ENCODE measurements at places on chromosomes 12 and 14.

GRCh38 chr14:101004176-101004575, 100.7 kb upstream of the RTL1 start:
- no peak for DNase-seq

DNA sequence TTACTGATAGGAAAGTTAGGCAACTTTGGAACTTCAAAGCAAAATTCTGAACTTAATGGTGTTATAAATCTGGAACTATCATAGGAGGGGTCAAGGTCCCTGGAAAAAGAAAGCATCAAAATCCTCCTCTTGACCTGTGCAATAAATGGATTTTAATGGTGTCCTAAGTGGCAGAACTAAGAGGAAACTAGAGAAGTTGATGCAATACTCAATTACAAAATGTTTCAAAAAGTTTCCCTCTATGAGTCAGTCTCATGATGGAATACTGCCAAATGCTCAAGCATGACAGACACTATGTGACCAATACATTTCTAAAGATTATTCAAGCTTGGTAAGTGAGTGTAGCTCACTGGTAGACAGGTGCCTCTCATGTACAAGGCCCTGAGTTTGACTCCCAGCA, 47.7 kb upstream of the ERGIC2 start:
- peak; percentile 31 for DNase-seq

- DNase-seq, result no peak
Measured at GRCh38 chr14:35696575-35696974, 112.5 kb downstream of the RALGAPA1 start.

DNA sequence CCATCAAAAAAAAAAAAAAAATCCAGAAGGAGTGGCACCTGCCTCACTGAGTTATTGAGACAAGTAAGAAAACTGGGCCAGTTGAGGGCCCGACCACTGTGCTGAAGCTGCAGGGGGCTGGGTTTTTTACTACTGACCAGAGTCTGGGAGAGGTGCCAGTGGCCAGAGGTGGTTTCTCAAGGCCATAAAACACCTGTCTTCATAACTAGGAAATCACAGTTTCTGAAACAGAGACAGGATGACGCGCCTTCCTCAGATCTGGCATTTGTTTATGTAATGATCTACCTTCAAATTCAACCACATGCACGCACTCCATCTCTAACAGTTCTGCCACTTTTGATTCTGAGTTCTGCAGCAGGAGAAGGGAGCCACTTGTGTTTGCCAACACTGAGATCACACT, 12.7 kb downstream of the TSPAN11 start:
- no peak for DNase-seq

DNA sequence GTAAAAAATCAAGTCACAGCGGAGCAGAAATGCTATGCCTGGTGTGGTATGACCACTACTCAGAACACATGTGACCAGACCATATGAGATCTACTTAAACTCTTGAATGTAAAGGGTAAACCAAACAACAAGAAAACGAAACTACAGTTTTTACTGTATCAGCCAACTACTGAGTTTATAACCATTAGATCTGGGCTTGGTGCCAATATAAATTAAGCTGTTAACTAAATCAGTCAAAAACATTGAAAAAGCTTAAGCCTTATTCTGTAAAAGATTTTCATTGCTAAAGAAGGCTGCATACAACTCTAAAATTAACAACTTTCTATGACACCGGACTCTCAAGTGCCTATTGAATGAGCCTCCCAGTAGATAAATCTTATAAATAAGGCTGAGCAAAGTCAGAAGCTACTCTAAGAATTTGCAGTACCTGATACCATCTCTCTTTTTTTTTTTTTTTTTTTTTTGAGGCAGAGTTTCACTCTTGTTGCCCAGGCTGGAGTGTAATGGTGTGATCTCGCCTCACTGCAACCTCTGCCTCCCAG, 35.4 kb downstream of the SPTLC2 start:
- peak; percentile 45 for DNase-seq

DNA sequence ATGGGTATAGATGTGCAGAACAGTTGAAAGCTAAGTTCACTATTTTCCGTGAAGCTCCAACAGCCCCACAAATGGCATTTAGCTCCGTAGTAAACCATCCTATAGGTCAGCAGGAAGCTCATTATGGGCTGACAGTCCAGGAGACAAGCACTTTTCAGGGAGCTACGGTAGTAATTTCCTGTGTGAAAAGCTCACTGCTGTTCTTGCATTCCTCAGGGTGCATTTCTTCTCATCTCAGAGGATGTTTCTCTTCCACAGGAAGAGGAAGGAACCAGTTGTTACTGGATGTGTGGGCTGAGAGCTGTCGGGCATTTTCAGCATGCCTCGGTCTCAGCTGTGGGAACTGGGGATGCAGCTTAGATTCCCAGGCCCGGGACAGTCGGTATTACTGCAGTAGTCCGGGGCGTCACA, 72.8 kb downstream of the GALNT4 start:
- no peak for DNase-seq

- no peak for DNase-seq
Measured at GRCh38 chr12:124295431-124296058, 652 bp downstream of the RFLNA start.

DNA sequence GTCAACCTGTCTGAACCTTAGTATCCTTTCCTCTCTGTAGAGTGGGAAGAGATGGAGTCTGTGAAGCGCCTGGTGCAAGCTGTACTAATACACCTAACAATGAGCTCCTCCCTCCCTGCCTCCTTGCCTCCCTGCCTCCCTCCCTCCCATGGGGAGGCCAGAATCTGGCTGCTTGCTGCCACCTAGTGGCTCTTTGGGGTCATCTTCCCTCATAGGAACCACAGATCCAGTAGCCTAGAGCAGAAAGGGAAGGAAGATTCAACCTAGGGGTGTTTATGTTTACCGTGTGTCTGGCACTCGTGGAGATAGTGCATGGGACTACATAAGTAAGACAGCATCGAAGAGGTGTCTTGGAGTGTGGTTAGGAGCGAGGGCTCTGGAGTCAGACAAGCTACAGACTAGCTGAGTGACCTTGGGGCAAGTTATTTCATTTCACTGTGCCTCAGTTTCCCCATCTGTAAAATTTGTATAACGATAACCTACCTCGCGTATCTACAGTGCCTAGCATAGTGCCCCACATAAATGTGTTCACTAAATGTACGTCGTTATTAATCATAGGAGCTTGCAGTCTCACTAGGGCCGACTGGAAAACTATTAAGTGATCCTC, 35.5 kb upstream of the TSPAN9 start:
- DNase-seq, result peak; percentile 0

DNA sequence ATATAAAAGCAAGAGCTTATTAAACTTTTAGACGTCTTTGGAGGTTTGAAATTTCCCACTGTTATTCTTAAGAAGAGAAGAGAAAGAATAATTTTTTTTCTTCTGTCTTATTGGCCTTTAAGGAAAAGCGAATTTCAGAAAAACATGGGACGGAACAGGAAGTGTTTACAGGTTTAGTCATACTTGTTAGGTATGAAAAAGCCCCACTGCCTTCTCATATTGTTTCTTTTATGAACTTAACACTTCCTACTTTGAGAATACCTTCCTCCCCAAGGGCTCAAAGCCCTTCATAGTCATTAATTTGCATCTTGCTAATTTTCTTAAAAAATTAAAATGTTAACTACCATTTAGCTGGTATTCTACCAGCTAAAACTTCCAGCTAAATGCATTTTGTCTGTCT, 82.0 kb downstream of the ETV6 start:
- DNase-seq, result no peak

- no peak for DNase-seq
Measured at GRCh38 chr14:78997811-78998210, 827.6 kb downstream of the NRXN3 start.

DNA sequence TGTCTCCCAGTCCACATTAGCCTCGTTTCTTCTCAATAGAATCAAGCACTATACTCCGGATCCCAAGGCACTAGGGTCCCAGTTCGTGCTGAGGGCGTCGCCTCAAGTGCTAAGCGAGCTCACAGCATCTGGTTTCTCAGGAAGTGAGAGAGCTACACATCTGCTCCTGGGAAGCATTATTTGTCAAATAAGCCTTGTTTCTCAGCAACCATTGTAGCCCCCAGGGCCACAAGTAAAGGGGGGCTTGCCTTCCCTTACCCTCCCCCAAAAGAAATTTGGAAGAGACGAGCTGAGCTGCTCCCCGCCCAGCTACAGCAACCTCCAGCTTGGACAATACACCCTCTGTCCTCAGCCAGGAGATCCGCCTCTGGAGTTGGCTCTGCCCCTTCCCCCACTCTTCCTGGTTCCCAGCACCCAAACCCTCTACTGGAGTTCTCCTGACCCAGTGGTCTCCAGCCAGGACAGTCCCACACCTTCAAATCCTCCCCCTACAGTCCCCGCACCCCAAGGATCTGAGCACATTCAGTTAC, 5.7 kb upstream of the TNS2 start:
- DNase-seq, result no peak

GRCh38 chr12:103838254-103838914, 2.6 kb downstream of the NT5DC3 start:
- no peak for DNase-seq

DNA sequence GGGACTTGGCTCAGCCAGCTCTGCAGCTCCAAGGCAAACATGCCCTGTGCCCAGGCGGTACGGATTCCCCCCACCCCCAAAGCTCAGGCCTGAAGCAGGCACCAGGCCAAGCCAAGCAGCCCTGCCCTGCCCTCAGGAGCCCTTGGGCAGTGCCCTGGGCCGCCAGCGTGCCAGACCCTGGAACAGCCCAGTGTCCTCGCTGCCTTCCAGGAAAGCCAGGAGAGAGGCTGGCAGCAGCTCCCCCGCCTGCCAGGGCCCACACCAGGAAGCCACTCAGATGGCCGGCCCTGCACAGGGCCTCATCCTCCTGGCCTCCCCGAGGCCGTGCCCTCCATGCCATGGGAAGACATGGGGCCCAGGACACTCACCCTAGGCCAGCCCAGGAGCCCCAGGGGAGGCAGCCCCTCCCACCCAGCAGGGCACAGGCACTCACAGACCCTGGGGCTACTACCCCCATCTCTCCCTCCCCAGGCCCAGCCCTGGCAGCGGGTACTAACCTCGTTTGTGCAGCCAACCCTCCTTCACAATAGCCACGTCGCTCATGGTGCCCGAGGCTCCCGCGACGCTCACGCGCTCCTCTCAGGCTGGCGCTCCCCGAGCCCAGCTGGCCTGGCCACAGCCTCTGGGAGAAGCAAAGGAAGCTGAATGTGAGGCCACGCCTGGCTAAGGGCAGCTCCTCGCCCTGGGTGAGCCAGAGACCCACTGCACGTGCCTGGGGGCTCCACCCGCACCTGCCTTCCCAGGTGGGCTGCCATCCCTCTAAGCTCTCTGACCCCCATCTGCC, 3.3 kb downstream of the AKT1 start:
- DNase-seq, result no peak

DNA sequence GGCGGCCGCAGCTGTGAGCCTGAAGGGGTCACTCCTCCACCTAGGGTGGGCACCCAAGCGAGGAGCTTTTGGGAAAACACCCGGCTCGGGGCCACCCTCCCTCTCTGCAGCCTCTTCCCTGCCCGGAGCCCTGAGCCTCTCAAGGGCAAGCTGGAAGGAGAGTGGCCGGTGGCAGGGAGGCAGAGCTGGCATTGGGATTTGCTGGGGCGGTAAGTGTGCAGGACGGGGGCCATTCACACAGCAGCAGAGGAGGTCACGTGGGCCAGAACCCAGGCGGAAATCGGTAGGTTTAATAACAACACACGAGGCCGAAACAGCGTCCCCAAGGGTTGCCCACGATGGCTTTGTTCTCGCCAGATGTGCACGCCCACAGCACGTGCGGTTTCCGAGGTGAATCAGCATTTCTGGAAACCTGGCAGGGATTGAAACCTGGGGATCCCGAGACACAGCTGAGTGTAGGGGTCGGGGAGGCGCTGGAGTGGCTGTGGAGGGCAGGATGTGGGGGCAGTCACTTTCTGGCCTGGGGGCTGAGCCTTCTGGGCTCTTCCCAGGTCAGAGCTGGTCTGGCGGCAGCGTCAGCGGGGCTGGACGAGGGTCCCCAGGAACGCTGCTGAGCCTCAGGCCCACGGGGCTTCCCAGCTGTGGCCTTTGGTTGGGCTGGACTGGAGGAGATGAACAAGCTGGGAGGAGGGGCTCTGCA, 23.5 kb downstream of the NOC4L start:
- DNase-seq, result no peak

DNA sequence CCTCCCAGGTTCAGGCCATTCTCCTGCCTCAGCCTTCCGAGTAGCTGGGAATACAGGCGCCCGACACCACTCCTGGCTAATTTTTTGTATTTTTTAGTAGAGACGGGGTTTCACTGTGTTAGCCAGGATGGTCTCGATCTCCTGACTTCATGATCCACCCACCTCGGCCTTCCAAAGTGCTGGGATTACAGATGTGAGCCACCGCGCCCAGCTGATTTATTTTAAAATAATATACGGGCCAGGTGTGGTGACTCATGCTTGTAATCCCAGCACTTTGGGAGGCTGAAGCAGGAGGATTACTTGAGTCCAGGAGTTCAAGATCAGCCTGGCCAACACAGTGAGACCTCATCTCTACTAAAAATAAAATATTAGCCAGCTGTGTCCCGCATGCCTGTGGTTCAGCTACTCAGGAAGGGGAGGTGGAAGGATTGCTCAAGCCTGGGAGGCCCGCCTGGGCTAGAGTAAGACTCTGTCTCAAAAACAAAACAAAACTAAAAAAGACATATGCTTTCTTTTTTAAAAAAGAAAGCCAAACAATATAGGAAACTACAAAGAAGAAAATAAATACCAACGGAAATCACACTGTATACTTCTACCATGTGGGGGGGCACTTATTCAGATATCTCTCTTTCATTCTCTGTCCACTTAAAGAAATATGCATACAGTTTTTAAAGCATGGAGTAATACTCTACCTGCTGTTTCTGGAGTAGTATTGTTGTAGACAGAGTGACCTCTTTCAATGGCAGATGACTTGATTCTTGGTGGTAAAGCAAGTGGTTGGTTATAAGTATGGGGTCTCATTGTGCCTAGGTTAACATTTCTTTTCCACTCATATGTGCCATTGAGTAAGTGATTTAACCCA, 930 bp upstream of the MIA2 start:
- no peak for DNase-seq

GRCh38 chr12:54142114-54142475, 46.7 kb downstream of the SMUG1 start:
- DNase-seq, result no peak

- no peak for DNase-seq
Measured at GRCh38 chr12:91777268-91777992, 368.2 kb downstream of the BTG1 start.

GRCh38 chr12:106054049-106054448, 84.7 kb downstream of the NUAK1 start:
- DNase-seq, result no peak

DNA sequence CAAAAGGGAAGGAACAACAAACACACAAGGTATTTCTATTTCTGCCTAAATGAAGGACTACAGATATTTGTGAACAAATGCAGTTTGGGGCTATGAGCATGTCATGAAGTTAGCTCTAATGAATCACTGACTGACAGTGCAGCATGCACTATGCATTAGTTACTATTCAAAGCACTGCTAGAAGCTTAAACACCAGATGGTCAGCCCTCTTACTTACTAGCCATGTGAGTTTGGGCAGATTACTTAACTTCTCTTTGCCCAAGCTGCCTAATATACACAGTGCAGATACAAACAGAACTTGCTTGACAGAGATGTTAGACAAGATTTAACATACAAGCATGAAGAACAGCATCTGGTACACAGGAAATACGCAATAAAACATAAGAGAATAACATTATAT, 96.0 kb downstream of the ATXN2 start:
- no peak for DNase-seq

- DNase-seq, result no peak
Measured at GRCh38 chr12:24773996-24774395, 174.9 kb downstream of the BCAT1 start.

GRCh38 chr14:72679536-72680151, 214.3 kb downstream of the DPF3 start:
- DNase-seq, result no peak
